ENCODE measurements at places on chromosomes 16 and 17. TPM values are rescaled to one million over a fixed set of nuclear protein-coding genes. Genes with fewer than 3 reads are reported as not detected.

ATAD5 gene
- polyA plus RNA-seq = 0.77 TPM

CKLF gene
- polyA plus RNA-seq = 66.9 TPM

ALOX15B gene
- not detected for polyA plus RNA-seq

TXNL4B gene
- polyA plus RNA-seq = 11.5 TPM

PROCA1 gene
- polyA plus RNA-seq = 0.71 TPM

KRTAP9-8 gene
- not detected for polyA plus RNA-seq

HEATR9 gene
- polyA plus RNA-seq = not detected

DNA sequence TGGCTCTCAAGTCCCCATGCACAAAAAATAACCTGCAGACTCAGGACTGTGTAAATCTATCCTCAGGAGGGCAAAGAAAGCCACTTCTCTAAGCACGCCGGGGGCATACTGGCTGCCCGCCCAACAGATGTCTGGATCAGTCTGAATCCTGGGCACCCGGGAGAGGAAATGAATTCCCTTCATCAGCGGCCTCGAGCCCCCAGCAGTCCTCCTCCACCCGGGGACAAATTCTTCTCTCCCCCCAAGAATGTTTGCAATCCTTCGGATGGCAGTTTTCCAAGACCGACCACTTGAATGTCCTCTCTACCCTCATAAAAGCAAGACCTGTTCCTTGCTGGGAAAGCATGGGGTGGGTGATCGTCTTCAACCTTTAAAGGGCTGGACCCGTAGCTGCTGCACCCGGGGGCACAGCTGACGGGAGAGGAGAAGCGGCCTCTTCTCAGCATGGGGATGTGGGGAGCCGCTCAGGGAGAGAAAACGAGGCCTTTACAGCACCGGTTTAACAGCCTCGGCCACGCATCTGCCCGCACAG is 9.4 kb upstream of the MAP2K3 start:
- no peak for DNase-seq

DNA sequence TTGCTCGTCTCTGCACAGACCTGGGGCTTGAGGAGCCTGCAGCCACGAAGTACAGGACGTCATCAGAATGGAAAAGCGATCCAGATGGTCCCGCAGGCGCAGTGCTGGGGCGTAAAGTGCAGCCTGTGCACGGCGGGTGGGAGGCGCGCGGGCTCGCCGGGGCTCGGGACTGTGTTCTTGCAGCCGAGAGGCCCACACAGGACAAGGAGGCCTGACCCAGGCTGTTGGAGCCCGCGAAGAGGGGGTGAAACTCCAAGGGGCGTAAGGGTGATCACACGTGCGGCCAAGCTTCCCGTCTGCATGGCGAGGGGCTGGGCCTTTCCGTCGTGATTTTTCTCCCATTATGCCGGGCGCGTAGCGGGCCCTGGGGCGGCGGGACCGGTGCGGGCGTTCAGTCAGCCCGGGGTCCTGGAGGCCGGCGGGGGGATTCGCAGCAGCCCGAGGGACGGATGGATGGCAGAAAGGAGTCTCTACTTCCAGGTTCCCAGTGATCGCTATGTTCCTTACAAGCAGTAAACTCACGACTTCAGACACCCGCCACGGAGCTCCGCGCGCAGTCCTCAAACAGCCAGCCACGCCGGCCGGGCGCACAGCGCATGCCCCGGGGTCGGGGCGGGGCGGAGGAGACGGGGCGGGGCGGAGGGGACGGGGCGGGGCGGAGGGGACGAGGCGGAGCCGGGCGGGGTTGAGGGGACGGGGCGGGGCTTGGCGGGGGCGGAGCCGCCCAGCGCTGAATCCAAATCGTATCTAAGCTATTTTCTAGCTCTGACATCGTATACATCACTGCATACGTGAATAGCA is 141.0 kb upstream of the KCNJ18 start:
- peak; percentile 32 for DNase-seq

- no peak for DNase-seq
These were observed 15.6 kb downstream of the TLE7 start for GRCh38 chr16:71426069-71426879.

DNA sequence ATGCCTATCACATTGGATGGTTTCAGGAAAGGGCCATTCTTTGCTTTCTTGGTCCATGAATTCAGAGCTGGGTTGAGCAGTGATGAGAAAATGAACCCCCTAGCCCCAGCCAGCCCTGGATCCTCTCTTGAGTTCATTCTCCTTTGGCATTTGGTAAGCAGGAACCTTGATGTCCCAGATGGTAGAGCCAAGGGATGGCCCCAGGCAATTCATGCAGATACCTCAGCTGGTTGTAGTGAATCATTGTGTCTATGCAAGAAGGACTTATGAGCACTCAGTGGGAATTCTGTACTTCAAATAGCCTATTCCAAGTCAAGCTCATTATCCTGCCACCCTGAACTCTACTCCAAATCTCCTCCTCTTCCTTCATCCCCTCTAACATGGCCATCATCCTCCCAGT is 412.7 kb downstream of the UTP18 start:
- DNase-seq = no peak

GRCh38 chr17:43389046-43389947 is 9.5 kb upstream of the ARL4D start:
- DNase-seq = no peak

DNA sequence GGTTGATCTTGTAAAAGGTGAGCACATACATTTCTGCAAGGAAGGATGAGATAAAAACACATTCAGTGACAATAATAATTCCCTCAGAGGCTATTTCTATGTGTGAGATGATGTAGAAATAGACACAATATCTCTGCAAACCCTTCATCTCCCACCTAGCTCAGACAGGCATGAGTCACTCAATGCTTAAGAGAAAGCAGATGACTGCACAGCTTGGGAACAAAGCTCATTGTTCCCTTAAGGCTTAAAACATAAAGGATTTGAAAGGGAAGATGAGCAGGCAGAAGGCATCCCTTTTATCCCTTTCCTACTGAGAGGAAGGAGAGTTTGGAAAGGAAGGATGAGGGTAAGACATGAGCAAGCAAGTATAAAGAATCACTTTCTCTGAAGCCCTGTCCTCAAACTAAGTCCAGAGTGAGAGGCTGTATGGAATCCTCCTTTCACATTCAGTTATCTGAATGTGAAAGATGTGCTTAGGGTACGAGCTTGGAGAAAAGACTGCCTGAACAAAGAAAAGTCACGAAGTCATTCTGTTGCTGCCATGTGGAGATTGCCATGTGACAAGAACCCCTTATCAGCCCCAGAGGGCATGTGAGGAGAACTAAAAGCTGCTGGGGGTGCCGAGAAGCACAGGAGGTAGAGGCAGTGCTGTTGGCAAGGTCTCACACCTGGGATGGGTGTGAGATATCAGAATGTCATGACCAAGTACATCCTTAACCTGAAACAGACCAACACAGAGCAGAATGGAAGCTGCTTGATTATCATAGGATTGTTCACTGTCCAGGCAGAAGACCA is 58.2 kb downstream of the CNTNAP4 start:
- DNase-seq = no peak

- DNase-seq = no peak
These were observed 16.7 kb downstream of the UNC13D start for GRCh38 chr17:75827308-75828075.

- DNase-seq = no peak
These were observed 12.2 kb downstream of the RPL19 start for GRCh38 chr17:39212195-39212810.

DNA sequence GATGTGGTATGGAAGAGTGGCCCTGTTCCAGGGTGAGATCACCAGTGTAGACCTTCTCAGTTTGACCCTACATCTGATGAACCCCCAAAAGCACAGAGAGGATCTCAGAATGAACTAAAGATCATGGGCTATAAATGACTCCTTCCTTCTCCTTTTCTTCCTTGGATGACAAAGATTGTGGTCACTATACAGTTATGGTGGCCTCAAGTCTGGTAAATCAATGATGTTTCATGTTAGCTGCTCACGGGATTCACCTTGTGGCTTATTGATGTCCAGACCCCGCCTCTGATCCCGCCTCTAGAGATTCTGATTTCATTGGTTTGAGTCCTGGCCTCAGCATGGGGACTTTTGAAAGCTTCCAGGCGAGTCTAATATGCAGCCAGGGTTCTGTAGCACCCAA is 112.2 kb downstream of the PITPNC1 start:
- no peak for DNase-seq

- no peak for DNase-seq
These were observed 9.0 kb downstream of the VPS9D1 start for GRCh38 chr16:89711601-89712273.

- peak; percentile 96 for DNase-seq
These were observed 89.8 kb downstream of the CYB561 start for GRCh38 chr17:63356337-63356757.

- no peak for DNase-seq
These were observed 185.5 kb downstream of the RBFOX1 start for GRCh38 chr16:7518158-7518557.

DNA sequence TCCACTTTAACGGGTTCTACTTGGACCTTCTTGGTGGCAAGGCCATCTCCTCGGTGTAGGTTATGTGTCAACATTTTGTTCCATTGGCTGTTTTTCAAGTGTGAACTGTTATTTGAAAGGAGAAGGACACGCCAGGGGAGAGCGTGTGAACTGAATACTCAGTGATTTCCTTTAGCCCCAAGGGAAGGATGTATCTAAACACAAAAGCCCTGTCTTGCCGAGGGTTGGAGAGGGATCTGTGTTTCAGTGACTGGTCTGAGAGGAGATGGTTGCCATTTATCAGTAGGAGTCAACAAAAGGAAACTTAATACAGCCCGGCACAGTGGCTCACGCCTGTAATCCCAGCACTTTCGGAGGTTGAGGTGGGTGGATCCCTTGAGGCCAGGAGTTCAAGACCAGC is 50.0 kb downstream of the USP10 start:
- no peak for DNase-seq

DNA sequence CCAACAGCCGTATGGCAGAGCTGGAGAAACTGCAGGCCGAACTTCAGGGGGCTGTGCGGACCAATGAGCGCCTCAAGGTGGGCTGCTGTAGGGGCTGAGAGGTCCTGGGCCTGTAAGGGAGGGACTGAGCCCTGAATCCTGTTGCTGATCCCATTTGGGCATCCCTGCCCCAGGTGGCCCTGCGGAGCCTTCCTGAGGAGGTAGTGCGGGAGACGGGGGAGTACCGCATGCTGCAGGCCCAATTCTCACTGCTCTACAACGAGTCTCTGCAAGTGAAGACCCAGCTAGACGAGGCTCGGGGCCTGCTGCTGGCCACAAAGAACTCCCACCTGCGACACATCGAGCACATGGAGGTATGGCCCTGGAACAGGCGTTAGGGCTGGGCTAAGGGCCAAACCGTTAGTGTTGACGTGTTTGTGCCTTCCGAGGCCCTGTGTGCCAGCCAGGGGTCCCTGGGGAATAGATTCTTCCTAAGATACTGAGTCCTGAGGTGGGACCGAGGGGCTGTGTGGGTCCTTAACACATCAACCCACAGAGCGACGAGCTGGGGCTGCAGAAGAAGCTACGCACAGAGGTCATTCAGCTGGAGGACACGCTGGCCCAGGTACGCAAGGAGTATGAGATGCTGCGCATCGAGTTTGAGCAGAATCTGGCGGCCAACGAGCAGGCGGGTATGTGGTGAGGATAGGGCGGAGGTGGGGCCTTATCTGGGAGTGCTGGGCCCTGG is 4.2 kb downstream of the RNF40 start:
- DNase-seq = no peak

DNA sequence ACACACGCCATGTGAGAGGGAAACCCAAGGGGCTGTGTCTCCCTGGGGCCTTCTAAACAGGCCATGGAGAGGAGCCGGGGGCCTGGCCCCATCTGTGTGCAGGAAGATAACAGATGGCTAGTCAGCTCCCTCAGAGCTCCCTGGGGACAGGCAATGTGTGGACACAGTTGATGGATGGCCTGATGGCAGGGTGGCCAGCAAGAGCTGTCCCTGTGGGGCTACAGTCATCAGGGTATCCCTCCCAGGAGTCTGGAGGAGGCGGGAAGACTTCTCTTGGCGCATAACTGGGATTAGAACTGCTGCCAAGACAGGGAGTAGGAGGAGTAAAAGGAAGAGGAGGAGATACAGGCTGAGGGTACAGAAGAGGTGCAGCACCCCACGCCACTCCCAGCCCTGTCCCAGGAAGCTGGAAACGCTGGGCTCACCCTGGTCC is 17.3 kb downstream of the MYO18A start:
- no peak for DNase-seq

Data from BJ (cell line).